ENCODE measurements at places on chromosomes 1 and 21.

- no peak for DNase-seq
Observed at GRCh38 chr21:25176637-25177412, 430.5 kb downstream of the MRPL39 start.

DNA sequence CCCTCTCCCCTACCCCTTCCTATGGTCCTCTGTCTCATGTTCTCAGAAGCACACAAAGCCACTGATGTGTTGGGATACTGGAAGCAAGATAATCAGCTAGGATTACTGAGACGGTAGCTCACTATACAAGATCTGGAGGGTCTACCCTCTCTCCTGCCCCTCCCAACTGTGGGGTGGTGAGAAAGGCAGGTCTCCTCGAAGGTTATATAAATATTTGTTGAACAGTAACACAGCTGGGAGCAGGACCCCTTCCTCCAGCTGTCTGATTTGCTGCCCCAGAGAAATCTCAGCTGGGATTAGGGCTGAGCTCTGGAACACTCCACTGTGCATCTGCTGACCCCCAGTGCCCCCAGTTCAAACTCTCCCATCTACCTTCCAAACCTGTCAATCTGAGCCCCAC lies 94.2 kb upstream of the IPO9 start:
- no peak for DNase-seq

DNA sequence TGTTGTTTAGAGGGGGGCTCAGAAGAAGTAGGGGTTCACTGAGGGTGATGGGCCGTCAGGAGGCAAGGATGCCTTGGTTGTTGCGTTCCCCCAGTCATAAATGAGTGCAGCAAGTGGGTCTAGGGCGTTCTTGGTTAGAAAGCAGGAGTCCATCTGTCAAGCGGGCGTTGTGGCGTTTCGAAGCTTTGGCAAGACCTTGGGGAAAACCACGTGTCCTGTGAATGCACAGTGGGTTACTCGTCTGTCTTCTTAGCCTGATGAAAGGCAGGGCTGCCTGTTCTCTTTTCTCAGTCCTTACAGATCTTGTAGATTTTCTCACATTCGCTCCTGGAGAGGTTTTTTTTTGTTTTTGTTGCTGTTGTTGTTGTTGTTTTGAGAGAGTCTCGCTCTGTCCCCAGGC lies 6.3 kb upstream of the ZNF496 start:
- no peak for DNase-seq

GRCh38 chr1:2556277-2556677 lies at the start of gene TNFRSF14:
TSS of gene TNFRSF14 (plus strand) at chr1:2556371. CDS start at chr1:2556665, 294 bp downstream.
- DNase-seq = no peak

GRCh38 chr1:235022981-235023710 lies 105.5 kb downstream of the TOMM20 start:
- DNase-seq = no peak

DNA sequence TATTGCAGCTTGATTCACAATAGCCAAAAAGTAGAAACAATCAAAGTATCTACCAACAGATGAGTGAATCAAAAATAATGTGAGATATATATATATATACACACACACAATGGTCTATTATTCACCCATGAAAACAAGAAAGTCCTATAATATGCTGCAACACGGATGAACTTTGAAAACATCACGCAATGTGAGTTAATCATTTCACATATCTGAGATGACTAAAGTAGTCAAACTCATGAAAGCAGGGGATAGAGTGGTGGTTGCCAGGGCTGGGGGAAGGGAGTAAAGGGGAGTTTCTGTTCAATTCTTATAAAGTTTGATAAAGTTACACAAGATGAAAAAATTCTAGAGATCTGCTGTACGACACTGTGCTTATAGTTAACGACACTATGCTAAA lies 1234.8 kb downstream of the MRPL39 start:
- no peak for DNase-seq

- DNase-seq = no peak
Observed at GRCh38 chr1:81899214-81899821, 98.6 kb downstream of the ADGRL2 start.

DNA sequence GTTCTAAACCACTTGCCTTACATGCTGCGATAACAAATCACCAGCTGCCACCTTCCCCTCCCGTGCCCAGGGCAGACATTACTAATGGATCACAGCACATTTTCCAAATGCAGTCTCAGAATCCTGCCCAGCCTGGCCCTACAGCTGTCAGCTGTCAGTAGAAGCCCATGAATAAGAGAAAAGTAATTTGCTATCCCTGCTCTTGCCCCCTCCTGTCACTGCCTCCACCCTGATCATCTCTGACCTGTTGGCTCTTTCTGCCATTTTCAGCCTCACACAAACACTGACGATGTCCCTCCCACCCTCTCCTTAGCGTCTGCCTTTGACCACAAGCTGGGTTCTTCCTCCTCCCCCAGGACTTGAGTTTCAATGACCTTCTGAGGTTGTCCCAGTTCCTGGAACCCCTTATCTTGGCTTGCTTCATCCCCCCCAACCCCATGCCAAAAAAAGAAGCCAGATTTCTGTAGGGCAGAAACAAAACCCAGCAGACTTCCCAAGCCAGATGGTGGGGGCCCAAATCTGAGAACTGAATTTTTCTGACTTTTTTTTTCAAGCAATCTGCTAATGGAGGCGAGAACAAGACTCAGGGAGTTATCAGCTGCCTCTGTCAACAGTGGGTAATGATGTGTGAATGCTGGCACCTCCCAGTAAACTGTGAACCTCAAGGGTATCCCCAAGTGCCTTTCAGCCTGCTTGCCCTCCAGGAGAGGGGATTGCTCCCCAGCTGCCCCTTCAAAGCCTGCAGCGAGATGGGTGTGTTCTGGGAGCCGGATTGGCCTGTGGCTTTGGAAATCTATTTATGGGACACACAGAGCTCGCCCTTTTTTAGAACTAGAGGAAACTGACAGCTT lies 216.5 kb upstream of the VAMP3 start:
- DNase-seq = peak; percentile 26

DNA sequence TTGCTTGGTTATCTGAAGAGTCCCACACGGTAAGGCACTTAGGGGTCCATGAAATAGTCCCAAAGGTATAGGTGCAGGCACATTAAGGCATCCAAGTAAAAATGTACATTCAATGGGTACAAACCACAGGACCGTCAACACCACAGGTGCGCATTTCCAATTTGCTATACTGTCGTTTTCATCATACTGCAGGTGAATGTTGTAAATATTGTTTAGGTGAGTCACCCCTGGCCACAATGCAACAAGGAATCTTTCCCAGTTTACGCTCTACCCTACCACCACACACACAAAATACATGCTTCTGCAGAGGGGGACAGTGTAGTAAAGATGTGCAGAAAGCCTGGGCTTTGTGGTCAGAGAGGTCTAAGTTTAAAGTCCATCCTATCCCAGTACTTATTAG lies 13.7 kb downstream of the CADM3 start:
- DNase-seq = no peak

DNA sequence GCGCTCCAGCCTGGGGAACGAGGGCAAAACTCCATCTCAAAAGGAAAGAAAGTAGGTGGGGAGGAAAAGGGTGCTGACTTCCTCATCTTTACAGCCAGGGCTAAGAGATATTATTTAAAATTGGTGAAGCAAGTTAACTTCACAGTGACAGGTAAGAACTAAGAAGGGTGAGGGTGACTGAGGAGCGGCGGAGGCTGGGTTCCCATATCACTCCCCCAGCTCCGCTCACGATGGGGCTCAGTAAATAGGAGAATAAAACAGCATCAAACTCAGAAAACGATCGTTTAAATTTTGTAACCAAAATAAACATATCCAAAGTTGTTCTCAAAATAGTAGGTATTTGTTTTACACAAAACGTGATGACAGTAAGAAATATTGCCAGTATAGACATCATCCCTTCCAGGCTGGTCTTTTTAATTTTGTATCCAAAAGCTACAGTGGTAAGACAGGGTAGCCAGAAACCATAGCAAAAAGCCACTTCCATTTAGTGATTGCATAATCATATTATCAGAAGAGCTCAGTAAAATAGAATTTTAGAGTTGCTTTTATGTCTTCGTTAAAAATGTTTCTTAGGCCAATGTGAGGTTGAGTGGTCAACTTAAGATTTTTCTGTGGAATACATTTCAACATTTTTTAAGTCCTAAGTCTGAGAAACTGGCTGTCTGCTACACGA lies 26.2 kb upstream of the ADARB1 start:
- no peak for DNase-seq

DNA sequence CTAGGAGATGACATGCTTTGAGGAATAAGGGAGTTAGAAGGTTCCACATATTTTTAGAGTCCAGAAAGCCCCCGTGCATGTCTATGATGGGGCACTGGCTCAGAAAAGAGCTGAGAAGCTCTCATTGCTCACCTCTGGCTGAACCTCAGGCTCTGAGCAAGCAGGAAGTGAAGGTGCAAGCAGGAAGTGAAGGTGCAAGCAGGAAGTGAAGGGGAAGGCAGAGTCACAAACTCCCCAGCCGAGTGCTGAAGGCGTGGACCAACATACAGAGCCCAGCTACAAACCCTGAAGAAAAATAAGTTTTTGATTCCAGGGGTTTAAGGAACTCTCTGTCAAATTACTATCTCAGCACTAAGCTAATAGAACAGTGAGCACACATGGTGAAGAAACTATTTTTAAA lies 7.0 kb downstream of the KRTAP10-8 start:
- no peak for DNase-seq

DNA sequence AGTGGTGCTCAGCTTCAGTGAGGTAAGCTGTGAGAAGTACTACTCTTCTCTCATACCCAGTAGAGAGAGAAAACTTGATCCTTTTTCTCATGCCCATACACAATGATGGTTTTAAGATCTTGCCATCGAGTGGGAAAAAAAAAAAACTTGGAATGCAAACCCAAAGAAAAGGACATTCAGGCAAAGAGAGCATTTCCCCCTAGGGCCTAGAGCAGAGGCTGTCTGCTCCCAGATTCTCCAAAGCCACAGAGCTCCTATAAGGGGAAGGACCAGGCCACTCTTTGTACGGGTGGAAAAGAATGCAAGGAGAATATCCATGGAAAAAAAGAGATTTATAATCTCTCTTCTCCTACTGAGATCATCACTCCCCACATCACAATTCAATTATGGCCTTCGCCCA lies 34.9 kb downstream of the MROH9 start:
- no peak for DNase-seq

DNA sequence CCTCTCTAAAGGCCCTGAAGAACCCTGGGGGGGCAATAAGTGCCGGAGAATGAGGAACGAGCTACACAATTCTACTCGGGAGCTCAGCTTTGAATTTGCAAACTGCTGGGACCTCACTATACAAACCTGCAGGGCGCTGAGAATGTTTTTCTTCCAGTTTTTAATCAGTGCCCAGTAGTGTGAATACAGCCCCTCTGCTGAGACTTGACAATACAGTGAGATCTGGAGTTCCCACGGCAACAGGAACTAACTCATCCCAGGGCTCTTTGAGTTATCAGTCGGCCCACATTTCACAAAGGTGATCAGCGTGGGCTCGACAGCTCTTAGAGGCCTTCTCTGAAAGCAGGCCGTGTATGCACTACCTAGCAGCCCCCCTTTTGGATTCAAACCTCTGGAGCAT lies 41.7 kb downstream of the TMEM53 start:
- DNase-seq = peak; percentile 36

GRCh38 chr21:32584472-32584871 lies 851 bp downstream of the TCP10L start:
- no peak for DNase-seq

DNA sequence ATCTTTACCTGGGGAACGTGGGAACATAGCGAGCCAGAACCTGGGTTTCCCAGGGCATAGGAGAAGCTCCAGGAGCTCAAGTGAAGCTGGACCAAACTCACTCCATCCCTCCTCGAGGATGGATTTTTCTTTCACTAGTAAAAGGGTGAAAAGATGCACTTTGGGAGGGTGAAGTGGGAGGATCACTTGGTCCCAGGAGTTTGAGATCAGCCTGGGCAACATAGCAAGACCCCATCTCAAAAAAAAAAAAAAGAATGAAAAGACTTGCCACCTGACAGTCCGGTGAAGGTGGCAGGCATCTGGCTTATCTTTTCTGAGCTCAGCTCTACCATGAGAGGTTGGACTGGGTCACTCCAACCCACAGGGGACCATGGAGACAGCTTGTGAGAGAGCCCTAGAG lies 42.3 kb downstream of the CHAF1B start:
- DNase-seq = peak; percentile 12

DNA sequence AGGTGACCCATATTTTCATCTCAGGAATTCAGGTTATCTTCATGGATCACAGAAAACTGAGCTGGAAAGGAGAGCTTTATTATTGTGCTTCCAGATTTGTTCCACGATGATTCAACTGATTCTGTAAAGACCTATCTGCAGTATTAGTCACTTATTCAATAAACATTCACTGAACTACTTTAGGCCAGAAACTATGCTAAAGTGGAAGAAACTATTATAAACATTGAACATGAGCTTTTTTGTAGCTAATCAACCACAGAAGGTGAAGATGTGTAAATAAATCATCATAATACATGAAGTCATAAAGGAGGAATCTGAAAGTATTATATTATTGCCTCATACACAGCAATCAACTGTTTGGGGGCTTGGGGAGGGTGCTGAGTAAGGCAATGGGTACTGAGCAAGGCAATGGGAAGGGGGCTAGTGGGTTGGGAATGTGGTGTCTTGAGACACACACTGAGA lies 30.6 kb upstream of the EXO1 start:
- DNase-seq = no peak

- DNase-seq = peak; percentile 73
Observed at GRCh38 chr1:77281491-77282186, at the start of gene AK5. TSS of gene AK5 (plus strand) at chr1:77282019. CDS start at chr1:77282314, 295 bp downstream.

DNA sequence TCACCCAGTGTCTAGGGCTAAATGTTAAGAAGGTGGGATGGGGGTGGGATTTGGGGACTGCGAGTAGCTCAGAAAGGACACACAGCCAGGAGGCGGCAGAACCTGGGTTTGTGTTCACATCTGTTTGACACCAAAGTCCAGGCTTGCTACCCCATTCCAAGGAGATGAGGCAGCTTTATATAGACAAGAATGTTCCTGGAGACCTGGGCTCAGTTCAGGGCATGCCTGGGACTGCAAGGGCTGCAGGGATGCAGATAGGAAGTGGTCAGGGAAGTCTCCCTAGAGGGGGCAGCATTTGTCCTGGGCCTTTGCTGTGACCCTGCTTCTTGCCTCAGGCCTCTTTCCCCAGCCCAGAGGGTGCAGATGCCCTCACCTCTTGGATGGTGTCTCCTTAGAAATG lies 16.3 kb downstream of the PADI3 start:
- no peak for DNase-seq

DNA sequence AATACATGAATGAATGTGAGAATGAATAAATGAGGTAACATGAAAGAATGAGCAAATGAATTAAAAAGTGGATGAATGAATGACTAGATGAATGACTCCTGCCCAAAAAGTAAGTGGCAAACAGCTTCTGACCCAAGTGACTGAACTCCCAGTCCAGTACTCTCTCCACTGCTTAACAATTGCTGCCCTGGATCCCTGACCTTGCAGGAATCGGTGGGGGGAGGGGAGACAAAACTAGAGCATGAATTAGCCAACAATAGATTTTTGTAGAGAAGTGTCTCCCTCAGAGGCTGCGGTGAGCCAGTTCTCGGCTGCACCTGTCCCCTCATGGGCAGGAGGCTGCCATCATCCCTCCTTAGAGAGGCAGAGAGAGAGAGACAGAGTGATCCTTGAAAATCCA lies 5.9 kb upstream of the GRIK3 start:
- DNase-seq = no peak

GRCh38 chr1:236354330-236355147 lies 39.5 kb upstream of the EDARADD start:
- DNase-seq = no peak

- no peak for DNase-seq
Observed at GRCh38 chr1:169610858-169611257, 19.1 kb downstream of the SELP start.

GRCh38 chr1:221272940-221273339 lies 393.7 kb downstream of the HLX start:
- DNase-seq = no peak

Data from posterior vena cava (tissue), 2 donors.